ENCODE measurements at places on chromosomes 6 and 20. TPM values are rescaled to one million over a fixed set of nuclear protein-coding genes. Genes with fewer than 3 reads are reported as not detected.
A peak's percentile ranks its signal among the peaks of the same experiment; 100 is the strongest.

DNA sequence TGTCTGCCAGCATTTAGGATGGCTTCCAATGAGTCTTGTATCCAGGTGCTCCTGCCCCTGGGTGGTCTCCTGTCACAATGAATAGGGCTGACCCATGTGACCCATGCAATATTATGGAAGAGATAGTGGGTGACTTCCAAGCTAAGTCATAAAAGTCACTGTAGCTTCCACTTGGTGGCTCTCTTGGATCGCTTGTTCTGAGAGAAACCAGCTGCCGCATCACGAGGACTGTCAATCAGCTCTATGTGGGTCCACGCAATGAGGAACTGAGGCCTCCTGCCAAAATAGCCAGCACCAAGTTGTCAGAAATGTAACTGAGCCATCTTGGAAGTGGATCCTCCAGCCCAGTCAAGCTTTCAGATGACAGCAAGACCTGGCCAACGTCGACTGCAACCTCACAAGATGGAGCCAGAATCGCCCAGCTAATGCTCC, 14.9 kb upstream of the MATN4 start:
- peak; percentile 54 for DNase-seq

- DNase-seq: no peak
Measured at GRCh38 chr6:4323322-4323721, 187.9 kb upstream of the ECI2 start.

DNA sequence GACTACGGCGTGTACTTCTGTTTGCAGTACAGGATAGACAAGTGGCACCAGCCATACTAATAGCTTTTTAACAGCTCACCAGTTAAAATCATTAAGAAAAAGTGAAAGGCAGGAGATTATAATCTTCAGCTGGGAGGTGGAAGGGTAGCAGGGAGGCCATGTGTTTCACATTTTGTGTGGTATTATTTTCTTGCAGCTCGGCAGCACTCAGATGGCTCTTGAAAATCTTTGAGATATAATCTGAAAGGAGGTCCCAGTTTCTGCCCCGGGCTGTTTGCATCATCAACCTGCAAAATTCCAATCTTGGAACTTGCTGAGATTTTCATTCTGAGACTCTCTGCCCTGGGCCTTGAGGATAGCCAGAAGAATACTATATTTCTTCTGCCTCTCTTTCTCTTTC, 87.5 kb upstream of the HDAC2 start:
- DNase-seq: no peak

GRCh38 chr20:61977419-61977786, 88.3 kb downstream of the TAF4 start:
- DNase-seq: no peak

DNA sequence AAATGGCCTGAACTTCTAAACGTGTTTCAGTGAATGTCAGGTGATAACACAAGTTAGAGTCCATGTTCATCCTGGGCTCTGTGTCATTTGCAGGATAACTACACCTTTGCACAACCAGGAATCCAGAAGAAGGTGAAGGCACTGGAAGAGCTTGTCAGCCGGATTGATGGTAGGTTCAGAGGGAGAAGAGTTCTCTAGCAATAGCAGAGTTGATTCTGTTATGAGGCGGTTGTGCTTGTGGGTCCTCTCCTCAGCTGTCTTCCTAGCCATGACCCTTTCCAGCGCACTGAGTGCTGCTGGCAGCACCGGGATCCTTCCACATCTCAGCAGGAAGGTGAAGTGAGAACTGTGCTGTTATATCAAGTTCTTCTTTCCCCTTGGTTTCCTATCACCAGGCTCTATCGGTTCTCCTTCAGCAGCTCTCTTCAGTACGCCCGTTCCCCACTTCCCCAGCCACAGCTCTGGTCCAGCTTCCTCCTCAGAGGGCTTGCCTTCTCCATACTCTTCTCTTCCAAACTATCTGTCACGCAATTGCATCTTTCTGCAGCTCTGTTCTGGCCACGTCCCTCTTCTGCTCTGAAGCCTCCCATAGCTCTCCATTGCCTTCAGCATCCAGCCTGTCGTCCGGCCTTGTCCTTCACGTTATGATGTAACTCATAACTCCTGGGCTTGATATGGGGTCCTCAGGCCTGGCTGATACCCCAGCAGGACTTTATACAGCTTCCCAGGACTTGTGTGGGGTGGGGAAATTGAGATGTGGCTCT, 39.9 kb upstream of the RNF8 start:
- no peak for DNase-seq

- DNase-seq: no peak
Measured at GRCh38 chr6:54072635-54073313, 38.5 kb upstream of the MLIP start.

DNA sequence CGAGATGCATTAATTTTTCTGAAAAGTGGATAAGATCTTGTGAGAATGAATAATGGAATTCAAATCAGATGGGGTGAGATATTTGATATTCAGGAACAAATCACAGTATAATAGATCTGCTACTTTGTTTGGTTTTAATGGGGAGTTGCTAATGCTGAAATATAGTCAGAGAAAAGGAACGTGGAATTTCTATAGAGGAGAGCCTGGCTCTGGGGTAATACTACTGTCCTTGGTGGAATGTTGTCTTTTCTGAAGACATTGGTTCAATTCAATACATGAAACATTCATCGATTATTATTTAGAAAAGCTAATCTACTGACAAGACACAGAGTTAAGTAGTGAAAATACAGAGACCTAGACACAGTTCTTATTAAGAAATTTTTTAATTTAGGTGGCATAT, 108.6 kb downstream of the ESR1 start:
- DNase-seq: no peak

- no peak for DNase-seq
Measured at GRCh38 chr6:155915651-155916050, 460.0 kb upstream of the NOX3 start.

DNA sequence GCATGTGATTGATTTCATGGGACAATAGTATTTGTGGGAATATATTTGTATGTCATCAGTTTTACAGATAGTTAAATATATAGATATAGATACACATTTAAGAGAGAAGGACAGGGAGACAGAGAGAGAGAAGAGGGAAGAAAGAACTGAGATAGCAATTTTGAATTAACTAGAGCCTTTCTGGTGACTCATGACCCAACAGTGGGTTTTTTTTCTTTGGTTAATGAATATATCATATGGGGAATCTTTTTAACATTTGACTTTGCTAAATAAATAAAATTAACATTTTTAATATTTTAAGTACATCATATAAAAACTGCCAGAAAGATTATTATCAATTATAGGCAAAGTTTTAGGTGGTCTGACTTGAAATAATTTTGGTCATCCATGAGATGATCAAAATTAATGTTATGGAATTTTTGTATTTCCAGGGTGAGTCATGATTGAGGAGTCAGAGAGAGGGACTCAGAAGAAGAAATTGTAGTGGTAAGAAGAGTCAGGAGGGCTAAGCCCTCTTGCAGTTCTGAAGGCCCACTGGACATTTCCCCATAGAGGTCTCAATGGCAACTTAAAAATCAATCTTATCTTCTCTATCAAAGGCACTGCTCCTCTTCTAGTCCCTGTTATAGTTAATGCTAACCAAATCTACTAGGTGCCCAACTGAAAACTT, 508.1 kb upstream of the MAP3K7 start:
- no peak for DNase-seq

GRCh38 chr6:35970181-35970580, 49.3 kb upstream of the SRPK1 start:
- DNase-seq: no peak

DNA sequence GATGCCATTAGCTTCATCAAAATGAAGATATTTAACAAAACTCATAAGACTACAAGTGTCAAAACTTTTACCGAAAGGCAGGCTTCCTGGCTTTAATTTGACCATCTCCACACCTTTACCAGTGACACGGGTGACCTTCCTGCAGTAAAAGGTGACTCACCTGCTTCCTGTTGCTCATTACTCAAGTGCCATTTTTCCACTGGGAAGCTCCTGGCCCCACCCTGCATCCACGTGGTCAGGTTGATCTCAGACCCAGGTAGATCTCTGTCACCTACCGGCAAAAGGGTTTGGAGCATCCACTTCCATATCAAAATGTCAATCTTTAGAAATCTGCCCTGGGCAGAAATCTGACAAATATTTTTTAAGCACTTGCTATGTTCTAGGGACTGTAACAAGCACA, 31.9 kb upstream of the CDH4 start:
- DNase-seq: no peak

- DNase-seq: no peak
Measured at GRCh38 chr6:3453413-3454272, 3.2 kb downstream of the SLC22A23 start.

DNA sequence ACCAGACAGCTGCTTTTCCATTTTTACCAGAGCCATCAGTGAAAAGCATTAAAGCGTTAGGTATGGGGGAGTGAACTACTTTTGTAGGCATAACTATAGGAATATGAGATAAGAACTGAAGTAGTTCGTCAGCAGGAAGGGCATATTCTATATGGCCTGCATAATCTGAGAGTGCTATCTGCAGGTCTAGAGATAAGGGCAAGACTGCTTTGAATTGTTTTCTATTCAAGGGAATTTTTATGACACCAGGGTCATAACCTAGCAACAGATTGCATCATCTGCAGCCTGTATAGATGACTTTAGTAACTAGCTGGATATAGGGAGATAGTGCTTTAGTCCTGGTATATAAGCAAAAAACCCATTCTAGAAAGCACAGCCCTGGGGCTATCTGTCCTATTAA, 437.3 kb upstream of the HTR1E start:
- no peak for DNase-seq

- no peak for DNase-seq
Measured at GRCh38 chr6:35305117-35305516, 7.5 kb downstream of the DEF6 start.

GRCh38 chr6:150252714-150253444, 110.0 kb downstream of the PPP1R14C start:
- DNase-seq: peak; percentile 70

- no peak for DNase-seq
Measured at GRCh38 chr6:138521790-138522189, 22.5 kb upstream of the NHSL1 start.

- DNase-seq: no peak
Measured at GRCh38 chr6:52504782-52505136, 72.1 kb downstream of the TRAM2 start.

- DNase-seq: no peak
Measured at GRCh38 chr6:14575961-14576360, 458.4 kb downstream of the CD83 start.

- DNase-seq: no peak
Measured at GRCh38 chr20:34567892-34568865, 9.7 kb downstream of the MAP1LC3A start.

- DNase-seq: no peak
Measured at GRCh38 chr6:41271901-41272395, 14.5 kb downstream of the TREM1 start.

GRCh38 chr6:109406196-109406595, 23.9 kb upstream of the CD164 start:
- no peak for DNase-seq

DNA sequence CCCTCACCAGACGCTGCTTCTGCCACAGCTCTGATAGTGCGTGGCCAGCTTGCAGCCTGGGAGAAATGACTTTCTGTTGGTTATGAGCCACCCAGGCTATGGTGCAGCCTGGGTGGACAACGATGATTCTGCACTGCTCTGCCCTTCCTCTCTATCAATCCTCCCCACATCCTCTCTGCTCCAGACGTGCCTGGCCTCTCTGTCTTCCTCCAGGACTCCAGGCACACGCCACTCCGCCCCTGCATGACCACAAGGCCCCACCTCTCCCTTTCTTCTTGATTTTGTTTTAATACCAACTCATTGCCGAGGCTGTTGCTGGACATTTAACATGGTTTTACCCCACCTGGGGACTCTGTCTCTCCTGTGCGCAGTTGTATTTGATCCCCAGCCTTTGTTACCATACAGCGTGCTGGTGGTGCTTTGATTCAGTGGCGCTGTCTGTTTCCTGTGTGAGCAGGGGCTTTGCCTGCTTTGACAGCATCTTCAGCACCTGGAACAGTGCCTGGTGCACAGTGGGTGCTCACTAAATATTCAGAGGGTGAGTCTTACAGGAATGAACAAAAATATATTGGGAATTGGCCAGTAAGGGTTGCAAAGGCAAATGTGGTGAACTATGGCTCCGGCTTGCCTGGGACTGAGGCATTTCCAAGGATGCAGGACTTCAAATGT, 280.9 kb downstream of the CDH26 start:
- no peak for DNase-seq

- DNase-seq: no peak
Measured at GRCh38 chr6:124901084-124901483, 61.2 kb upstream of the RNF217 start.

DNA sequence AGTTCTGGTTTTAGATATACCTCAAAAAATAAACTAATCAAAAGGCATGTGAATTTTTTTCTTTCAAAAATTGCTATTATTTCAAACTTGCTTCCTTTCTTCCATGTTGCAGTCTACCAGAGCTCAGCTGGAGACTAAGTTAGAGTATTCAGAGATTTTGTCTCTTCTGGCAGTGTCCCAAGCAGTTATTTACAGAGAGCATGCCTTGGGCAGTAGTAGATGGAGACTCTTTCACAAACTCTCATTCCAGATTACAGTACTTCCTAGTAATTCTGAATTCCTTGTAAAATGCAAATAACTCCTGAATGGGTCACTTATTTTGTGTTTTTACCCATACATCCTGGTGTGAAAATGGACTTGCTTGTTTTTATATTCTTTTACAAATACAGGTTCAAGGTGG, 703.4 kb downstream of the EPHA7 start:
- no peak for DNase-seq

GRCh38 chr20:61055180-61056010, 196.7 kb upstream of the CDH4 start:
- no peak for DNase-seq

DNA sequence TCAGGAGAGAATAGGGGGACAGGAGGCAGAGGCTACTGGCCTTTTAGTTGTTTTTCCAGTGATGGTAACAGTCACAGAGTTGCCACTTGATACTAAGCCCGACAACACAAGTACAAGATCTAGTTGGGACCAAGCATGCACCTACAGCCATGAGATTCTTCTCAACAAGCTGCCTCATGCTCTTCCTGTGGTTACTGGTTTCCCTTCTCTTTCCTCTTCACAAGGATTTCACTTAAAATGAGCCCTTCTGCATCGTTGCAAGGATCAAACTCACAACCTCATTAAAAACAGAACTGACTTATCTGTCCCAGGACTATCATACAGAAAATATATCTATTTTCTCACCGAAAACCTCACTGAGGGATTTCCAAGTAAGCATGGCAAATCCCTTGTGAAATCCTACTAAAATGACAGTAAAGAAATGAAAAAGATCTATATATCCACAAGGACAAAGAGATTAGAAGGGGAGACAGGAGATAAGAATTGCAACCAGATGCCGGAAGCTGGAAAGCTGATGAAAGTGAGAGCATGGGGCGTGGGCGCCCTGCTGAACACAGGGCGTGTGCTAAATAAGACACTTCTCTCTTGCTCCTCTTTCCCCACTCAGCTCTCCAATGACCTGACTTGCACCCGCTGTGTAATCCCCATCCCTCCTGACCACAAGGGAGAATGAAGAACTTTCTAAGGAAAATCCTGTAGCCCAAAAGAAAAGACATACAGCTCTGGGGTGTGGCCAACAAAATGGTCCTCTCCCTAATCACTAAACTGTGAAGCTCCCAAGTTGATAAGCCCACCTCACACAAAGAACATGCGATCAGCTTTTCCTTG, 13.4 kb downstream of the MTFR2 start:
- DNase-seq: no peak

GRCh38 chr6:66526061-66526460, 819.0 kb upstream of the EYS start:
- no peak for DNase-seq

Gene OR2H1
- not detected for total RNA-seq

Gene TSHZ2
- 15.3 TPM for total RNA-seq

Gene WFDC2
- 163 TPM for total RNA-seq

Gene HELZ2
- total RNA-seq: 40.6 TPM

Gene CLPSL2
- total RNA-seq: not detected

Gene TLDC2
- total RNA-seq: 0.81 TPM

Gene CAGE1
- total RNA-seq: not detected

Gene BPIFB2
- total RNA-seq: not detected

Gene SMLR1
- not detected for total RNA-seq

Gene KHDC1L
- not detected for total RNA-seq

All from thyroid gland (tissue), 4 donors.